ENCODE measurements at places on chromosomes 7 and 10.
A peak's percentile ranks its signal among the peaks of the same experiment; 100 is the strongest.

GRCh38 chr10:31875608-31876007, 53.0 kb downstream of the ARHGAP12 start:
- no peak for DNase-seq

DNA sequence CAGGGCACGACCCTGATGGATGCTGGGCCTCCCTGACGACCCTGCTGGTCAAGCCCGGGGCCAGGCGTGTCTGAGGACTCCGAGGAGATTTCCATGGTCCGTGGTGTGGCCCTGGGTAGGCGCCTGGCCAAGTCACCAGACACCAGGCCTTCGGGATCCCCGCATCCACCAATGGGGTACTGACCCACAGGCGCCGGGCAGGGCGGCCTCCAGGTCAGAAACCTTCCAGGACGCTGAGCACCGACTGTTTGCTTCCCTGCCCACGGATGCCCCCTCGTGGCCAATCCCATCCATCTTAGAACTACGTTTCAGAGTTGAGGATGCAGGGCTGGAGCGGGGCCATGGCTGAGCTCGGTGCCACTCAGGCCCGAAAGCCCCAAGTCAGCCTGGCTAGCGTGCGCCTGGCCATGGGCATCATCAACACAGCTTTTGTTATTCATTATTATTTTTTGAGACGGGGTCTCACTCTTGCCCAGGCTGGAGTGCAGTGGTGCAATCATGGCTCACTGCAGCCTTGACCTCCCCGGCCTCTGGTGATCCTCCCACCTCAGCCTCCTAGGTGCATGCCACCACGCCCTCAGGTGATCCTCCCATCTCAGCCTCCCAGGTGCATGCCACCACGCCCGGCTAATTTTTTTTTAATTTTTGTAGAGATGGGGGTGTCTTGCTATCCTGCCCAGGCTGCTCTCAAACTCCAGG, 7.1 kb upstream of the AMZ1 start:
- DNase-seq = peak; percentile 75

DNA sequence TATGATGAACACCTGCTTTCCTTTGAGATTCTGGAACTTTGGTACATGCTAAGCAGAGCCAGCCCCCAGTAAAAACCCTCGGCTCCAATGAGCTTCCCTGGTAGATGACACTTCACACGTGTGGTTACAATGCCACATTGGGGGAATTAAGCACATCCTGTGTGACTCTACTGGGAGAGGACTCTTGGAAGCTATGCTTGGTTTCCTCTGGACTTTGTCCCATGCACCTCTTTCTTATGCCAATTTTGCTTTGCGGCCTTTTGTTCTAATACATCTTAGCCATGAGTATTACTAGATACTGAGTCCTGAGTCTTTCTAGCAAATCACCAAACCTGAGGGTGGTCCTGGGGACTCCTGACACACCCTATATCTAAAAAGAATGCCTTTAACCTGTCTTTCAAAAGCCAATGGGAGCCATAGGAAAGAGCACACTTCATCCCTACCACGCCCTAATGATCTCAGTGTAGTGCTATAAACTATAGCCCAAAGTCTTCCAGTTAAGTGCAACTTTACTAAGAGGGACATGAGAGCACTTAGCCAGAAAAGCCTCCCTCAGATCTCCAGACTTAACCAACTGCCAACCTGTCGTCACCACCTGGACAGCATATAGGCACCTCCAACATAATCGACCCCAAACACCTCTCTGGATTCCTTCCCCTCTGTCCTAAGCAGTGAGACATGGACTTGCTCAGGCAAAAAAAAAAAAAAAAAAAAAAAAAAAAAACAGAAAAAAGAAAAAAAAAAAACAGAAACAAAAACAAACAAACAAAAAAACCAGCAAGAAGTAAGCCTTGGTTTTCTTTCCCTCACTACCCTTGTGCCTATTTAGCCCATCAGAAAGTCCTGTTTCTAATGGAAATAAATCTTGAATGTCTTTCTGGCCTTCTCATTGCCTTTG, 37.4 kb downstream of the CCDC6 start:
- no peak for DNase-seq

DNA sequence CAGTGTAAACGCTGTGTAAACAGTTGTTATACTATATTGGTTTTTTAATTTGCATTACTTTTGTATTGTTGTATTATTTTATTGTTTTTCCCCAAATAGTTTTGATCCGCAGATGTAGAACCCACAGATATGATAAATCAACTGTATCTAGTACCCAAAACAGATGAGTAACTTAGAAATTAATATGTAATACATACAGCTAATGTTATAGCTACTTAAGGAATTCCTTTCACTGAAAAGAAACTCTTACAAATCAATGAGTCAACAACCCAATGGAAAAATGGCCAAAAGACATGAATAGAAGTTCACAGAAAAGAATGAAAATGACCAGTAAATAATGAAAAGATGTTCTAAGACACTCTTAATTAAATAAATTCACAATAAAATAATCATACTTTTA, 32.3 kb upstream of the ARL4A start:
- DNase-seq = no peak

- DNase-seq = no peak
Measured at GRCh38 chr7:158549616-158550393, 37.8 kb downstream of the PTPRN2 start.

GRCh38 chr7:86629-87028, 105.7 kb upstream of the FAM20C start:
- DNase-seq = no peak

DNA sequence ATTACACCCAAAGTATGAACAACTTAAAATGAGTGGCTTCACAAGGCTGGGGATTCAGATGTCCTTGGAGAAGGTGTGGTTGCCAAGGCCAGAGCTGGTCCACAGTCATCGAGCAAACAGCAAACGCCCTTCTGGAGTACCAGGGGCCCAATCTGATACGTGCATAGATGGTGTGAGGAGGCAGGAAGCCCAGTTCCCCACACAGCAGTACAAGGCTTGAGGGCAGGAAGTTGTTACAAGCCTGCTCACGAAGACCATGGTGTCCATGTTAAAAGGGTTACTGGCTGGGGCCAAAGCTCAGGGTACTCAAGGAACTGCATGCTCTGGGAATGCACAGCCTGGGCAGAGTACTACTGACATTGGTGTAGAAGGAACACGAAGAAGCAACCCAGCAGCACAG, 4.6 kb upstream of the ANKRD26 start:
- no peak for DNase-seq

GRCh38 chr7:155809332-155809946, 2.8 kb downstream of the SHH start:
- no peak for DNase-seq

GRCh38 chr7:2142386-2142785, 90.4 kb downstream of the MAD1L1 start:
- no peak for DNase-seq

DNA sequence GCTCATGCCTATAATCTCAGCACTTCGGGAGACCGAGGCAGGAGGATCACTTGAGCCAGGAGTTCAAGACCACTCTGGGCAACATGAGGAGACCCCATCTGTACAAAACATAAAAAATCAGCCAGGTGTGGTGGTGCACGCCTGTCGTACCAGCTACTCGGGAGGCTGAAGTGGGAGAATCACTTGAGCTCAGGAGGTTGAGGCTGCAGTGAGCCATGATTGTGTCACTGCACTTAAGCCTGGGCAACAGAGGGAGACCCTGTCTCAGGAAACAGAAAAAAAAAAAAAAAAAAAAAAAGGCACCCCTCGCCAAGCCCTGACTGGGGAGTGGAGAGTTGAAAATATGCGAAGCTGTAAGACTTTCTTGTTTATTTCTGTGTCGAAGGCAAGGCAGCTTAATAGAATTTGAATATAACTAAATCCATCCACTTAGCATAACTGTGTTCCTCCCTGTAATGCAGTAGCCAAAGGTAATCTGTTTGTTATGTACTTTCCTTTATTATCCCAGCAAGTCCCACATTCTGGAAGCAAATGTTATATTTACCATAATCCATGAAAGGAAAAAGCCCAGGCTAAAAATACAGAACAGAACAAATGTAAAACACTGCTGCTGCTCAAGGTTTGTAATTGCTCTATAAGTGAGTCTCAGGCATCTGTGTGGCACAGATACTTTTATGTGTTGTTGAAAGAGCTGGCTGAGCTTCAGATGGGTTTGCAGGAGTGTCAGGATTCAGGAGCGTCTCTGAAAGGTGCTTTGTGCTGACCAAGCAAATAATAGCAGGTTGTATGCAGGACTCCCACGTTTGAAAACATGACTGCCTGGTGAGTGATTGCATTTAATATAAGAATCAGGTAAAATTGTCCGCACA, 127.2 kb downstream of the CELF2 start:
- no peak for DNase-seq

DNA sequence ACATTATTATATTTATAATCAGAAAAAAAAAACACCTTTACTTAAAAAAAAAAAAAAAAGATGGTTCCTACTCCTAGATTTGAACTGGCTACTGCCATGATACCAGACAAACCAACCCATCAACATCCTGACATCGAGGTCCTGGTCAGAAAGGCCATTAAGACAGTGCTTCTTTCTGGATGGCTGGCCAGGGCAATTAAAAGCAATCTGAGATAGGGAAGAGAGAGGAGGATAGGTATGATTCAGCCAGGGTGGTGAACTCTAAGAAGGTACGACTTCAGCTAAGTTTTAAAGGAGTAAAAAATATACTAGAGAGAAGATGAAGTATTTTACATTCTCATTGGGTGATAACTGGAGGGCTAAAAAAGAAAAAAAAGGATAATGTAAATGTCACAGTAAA, 139.0 kb downstream of the DOCK4 start:
- DNase-seq = no peak

DNA sequence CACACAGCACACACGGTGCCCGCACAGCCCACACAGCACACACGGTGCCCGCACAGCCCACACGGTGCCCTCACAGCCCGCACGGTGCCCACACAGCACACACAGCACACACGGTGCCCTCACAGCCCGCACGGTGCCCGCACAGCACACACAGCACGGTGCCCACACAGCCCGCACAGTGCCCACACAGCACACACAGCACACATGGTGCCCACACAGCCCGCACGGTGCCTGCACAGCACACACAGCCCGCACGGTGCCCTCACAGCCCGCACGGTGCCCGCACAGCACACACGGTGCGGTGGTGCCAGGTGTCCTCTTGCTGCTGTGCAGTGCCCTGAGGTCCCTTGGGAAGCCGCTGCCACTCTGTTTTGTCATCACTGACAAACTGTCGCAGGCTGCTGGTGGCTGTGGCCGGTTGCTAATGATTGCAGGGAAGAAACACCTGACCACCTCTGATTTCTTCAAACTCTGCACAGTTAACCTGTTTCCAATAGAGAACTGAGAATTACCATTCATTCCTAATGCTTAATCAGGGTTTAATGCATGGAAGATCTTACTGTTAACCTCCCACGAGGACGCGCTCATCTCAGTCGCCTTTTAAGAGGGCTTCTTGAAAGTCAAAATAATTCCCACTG, 66.9 kb downstream of the GLRX3 start:
- DNase-seq = no peak

- DNase-seq = no peak
Measured at GRCh38 chr10:31133251-31133791, 101.7 kb upstream of the ZNF438 start.

GRCh38 chr10:35270100-35270499, 66.2 kb upstream of the CCNY start:
- DNase-seq = no peak

DNA sequence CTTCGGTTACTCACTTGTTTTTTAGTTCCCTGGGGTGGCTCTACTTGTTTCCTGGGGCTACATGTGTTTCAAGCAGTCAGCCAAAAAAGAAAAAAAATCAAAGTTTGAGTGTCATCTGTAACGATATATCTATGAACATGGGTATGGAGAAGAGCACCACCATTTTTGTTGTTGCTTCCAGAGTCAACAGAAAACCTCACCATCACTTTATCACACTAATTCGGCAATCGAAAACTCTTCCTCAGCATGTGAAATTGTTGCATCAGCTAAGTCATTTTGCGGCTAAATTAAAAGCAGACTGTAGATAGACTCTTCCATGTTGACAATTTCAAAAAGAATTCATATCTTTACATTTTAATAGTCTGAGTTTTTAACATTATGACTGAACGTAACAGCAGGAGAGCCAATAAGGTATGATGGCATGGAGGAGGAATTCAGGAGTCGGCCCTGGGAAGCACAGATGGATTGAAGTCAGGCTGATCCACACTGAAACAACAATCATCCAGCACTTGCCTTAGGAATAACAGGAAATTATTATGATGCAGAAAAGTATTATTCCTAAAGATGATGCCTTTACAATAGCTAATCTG, 455.7 kb upstream of the KLF6 start:
- no peak for DNase-seq

DNA sequence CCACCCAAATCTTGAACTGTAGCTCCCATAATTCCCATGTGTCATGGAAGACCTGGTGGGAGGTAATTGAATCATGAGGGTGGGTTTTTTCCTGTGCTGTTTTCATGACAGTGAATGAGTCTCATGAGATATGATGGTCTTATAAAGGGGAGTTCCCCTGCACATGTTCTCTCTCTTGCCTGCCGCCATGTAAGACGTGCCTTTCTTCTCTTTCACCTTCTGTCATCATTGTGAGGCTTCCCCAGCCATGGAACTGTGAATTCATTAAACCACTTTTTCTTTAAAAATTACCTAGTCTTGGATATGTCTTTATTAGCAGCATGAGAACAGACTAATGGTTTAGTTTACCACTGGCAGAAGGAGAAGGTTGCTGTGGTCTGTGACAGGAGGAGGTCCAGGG, 111.5 kb upstream of the RAB18 start:
- DNase-seq = no peak

- peak; percentile 1 for DNase-seq
Measured at GRCh38 chr10:90138844-90139243, 437.5 kb downstream of the KIF20B start.

DNA sequence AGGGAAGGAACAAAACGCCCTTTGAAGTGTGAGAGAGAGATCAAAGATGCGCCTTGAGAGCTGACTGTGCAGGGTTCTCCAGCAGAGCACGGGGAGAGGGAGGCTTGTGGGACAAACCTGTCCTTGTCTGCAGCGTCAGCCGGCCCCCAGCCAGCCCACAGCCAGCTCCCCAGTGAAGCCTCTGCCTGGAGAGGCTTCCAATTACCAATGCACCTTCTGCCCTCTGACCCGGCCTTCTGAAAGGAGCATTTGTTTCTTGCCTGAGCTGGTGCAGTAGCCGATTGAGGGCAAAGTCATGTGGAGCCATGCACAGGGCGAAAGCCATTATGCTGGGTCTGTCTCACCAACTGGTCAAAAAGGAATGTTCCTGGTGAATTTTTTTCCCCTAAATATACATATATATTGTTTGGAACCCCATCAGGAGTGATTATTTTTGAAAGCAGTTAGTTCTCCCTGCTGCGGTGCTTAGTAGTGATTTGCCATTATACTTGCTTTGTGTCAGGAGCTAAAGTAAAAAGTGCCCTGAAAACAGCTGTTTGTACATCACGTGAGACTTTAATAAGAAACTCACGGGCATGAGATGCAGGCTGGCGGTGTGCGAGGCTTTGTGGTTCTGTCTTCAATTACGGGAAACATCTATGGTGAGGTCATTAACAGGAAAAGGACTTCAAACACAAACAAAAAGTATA, 268.6 kb downstream of the KLF6 start:
- DNase-seq = no peak

DNA sequence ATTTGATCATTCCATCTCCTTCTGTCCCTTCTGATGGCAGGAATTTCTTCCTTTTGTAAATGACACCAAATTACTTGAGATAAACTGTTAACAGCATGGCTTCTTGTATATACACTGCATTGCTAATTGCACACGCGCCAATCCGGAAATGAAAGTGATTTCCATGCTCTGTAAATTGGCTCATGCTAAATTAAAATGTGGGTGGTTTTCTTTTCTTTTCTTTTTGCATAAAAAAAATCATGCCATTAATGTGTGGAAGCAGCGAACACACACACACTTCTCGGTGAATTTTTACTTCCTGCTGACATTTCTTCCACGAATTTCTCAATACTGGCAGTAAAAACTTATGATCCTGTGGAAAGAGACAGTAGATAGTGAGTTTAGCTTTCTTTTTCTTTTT, 123.1 kb upstream of the CCDC6 start:
- no peak for DNase-seq

- DNase-seq = no peak
Measured at GRCh38 chr7:142498364-142498763, 240.5 kb upstream of the PRSS58 start.
